ENCODE measurements at places on chromosomes 1 and 21.
A peak's percentile ranks its signal among the peaks of the same experiment; 100 is the strongest.

DNA sequence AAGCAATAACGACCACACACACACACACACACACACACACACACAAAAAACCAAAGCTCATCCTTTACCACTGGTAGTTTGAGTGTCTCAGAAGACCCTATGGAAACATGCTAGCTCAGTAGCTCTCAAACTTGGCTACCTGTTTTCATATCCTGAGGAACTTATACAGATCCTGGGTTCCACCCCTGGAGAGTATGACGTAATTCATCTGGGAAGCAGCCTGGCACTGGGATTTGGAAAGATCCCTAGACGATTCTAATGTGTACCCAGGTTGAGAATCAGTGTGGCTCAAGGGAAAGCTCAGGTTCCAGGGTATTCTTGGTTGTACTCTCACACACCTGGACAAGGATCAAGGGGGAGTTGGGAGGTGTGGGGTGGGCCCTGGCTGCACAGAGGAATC lies 85.9 kb downstream of the SELENOF start:
- no peak for DNase-seq

- no peak for DNase-seq
Measured at GRCh38 chr1:193419295-193419694, 232.9 kb upstream of the B3GALT2 start.

DNA sequence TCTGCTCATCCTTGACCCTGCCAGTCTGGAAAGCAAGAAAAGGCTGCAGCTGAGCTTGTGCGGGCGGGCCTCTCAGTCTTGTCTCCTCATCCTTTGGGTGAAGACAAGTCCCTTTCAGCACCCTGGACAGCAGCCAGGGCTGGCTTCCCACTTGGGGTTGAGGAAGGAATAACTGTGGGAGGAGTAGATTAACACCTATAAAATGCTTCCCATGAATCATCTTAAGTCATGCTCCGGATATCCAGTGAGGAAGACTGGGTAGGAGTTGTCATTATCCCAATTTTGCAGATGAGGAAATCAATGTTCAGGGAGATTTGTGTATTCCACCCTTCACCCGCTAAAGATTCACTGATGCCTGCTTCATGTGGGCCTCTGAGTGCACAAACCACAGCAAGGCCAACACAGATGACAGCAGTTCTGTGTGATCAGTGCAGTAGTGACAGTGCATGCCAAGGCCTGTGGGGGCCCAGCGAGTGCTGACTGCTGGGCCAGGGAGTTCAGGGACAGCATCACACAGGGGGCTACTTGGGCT lies 20.1 kb upstream of the COL16A1 start:
- DNase-seq = peak; percentile 67

DNA sequence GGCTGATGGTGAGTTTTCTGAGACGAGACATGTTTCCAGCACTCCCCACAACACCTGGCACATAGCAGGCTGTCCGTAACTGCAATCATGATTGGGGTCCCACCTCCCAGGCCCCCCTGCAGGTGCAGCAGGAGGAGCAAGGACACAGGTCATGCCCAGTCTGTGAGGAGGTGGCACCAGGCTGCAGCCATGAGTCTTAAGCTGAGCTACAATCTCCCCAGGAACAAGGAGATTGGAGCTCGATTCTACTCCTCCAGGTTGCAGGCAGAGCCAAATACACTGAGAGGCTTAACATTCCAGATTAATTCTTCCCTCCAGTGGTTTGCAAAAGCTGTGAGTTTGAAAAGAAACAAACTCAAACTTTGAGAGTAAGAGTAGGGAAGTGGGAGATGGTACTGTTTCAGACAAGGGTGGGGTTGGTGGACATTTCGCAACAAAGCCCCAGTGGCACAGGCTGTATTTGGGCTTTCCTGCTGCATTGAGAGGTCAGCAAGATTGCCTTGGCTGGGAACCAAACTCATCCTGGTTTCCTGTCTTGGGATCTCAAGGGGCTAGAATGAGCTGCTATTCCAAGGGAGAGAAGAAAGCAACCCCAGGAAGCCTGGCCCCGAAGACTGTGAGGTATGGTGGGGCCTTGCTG lies 64.8 kb upstream of the GALNT2 start:
- no peak for DNase-seq

DNA sequence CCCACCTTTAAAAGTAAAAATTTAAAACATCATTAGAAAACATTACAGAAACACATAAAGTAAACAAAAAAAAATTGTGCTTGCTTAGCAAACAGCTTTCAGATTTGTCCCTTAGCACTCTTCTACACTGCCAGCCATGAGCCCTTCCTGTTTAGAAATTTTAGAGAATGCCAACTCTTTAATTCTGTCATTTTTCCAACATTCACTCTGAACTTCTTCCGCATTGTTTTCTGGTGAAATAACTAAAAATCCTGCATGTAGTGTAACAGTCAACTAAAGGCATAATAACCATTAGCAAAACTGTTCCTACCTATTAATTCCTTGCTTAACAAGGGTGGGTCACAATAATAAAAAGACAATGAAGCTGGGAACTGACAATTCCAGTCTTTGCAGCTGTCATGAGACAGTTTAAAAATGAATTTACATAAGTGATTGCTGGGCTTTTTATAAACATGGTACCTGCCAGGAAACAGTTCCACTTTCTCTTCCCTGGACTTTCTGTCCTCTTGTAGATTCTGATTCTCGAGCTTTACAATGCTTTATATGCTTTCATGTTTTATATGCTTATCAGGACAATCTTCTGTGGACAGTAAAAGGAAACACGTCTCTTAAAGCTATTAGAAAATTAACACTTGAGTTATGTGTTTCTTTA lies 19.0 kb downstream of the GNG12 start:
- DNase-seq = no peak

- DNase-seq = peak; percentile 39
Measured at GRCh38 chr1:93447481-93448291, at the start of gene FNBP1L. TSS of gene FNBP1L (plus strand) at chr1:93448118. CDS start at chr1:93448282, 164 bp downstream.

GRCh38 chr1:55584526-55585401 lies 369.6 kb upstream of the USP24 start:
- no peak for DNase-seq

DNA sequence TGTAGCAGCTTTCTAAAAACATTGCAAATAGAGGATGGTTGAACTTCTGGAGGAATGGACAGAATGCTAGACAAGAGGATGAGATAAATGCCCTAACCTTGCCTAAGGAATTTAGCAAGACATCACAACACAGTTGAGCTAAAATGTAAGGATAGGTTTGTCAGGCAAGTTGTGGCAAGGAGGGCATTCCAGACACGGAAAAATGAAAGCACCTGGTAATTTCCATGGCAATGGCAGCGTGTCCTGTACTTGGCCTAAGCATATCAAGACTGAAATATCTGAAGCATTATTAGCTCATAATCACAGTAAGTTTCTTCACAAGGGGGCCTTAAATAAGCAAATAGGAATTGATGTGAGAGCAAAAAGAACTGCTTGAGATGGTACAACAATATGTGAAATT lies 105.1 kb upstream of the USP25 start:
- DNase-seq = no peak

- DNase-seq = no peak
Measured at GRCh38 chr1:151277249-151277648, 4.8 kb upstream of the ZNF687 start.

- DNase-seq = no peak
Measured at GRCh38 chr1:78054972-78055371, 9.2 kb downstream of the GIPC2 start.

DNA sequence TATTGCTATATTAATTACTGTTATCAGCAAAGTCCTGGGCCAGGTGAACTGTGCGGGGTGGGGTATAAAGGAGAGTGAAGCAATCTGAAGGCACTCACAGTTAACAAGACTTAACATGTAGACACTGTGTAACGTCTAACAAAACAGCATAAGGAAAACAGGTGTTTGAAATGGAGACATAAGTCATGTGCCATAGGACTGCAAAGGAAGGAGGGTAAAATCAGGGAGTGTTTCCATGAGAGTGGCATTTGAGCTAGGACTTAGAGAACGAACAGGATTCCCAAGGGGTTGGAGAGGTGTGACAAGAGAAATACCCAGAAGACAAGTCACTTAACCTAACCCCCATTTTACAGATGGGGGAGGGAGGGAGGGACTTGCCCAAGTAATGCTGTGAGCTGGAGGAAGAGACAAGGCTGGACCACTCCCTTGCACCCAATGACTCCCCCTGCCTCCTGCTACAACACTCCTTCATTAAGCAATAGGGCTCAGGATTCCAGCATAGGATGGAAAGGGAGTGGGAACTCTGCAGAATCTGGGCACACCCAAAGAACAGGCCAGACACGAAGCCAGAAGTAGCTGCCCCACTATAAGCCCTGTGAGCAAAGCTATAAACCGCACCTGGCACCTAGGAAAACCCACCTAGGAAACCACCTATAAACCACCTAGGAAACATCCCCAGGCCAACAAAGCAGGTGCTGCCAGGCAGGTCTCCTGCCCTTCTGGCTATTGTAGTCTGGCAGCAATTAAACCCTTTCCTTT lies 6.6 kb downstream of the PEF1 start:
- no peak for DNase-seq

GRCh38 chr1:62424411-62424810 lies 12.4 kb upstream of the USP1 start:
- DNase-seq = no peak

DNA sequence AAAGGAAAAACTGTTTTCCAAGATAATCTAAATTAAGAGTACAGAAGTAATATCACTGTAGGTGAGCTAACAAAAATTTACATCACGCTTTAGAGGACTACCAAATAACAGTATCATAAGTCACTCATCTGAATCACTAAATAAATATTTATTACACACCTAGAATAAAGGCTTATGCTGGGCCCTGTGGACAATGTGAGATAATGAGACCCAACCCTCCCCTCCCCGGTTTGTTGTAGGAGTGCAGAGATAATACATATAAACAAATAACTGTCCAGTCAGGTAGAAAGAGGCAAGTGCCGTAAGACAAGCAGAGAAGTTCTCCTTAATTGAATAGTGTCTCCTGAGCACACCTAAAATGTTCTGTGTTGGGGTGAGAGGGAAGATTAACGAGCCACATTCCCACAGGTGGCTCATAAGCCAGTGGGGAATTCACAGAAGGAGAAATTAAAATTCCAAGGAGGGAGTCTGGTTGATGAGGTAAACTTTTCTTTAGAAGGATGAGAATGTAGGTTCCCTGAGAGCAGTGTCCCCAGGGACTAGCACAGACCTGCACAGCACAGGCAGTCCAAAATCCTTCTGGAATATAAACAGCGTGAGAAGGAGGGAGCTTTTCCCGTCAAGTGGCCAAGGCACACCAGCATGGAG lies 241.4 kb downstream of the NFIA start:
- no peak for DNase-seq

DNA sequence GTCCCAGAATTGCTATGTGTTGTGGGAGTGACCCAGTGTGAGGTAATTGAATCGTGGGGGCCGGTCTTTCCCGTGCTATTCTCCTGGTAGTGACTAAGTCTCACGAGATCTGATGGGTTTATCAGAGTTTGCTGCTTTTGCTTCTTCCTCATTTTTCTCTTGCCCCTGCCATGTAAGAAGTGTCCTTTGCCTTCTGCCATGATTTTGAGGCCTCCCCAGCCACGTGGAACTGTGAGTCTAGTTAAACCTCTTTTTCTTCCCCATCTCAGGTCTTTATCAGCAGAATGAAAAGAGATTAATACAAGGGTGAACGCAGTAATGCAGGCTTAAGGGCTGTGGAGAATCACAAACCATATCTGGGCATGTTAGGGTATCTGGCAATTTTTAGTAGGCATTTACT lies 624.0 kb downstream of the USP25 start:
- no peak for DNase-seq

- no peak for DNase-seq
Measured at GRCh38 chr1:94737124-94737998, 82.8 kb upstream of the SLC44A3 start.

GRCh38 chr1:245052258-245052657 lies 102.5 kb upstream of the KIF26B start:
- DNase-seq = no peak

DNA sequence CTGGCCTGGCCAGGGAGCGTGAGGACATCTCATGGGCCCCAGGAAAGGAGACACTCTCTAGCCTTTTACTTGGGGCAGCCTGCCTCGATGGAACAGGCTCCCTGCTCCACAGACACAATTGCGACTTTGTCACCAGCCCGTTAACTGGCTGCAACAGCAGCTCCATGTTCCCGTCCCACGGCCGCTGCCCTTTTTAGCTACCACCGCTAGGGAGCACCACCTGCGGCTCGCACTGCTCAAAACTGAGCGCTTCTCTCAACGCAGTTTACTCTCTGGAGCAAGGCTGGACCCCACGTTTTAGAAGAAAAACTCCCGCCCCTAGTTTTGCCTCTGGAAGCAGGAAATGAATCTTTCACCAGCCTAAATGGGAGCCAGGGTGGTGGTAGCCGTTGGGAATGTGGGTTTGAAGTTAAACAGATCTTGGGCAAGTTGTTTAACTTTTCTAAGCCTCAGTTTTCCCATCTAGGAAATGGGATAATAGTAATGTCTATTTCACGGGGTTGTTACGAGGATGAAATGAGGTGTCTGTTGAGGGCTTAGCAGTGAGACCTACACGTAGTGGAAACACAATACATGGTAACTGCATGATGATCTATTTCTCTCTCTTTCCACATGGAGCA lies 3.5 kb upstream of the LRRC38 start:
- DNase-seq = no peak

DNA sequence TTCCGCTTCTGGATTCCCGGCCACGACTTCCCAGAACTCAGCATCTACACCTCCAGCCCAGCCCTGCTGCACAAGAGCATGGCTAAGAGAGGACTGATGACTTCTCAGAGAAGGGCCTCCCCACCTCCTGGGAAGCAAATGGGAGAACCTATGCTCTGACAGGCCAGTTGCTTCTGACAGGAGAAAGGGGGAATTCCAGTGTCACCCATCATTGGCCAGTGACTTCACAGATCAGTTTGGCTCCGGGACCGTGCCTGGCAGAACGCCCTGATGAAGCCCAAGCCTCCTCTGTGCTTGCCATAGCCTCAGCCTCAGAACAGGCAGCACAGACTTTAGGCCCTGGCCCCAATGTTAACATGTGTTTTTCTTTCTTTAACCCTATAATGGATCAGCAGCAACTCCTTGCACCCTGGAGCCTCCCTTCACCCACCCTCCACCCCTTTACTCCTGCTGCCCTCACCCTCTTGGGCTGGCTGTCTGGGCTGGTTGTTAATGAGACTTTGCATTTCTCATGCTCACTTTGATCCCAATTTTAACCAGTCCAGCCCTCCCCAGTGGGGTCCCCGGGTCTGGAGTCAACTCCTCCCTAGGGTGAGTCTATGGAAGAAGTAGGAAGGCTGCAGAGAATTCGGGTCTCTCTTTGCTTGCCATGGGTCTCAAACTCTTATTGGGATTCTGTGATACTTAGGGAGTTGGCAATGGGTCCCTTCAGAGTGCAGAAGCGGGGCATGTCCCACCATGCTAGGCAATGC lies 42.7 kb upstream of the SLC30A1 start:
- no peak for DNase-seq

- no peak for DNase-seq
Measured at GRCh38 chr1:176479971-176480370, 17.0 kb downstream of the PAPPA2 start.

- no peak for DNase-seq
Measured at GRCh38 chr1:205677167-205677566, 3.1 kb downstream of the SLC45A3 start.

GRCh38 chr1:110234691-110235090 lies 24.6 kb downstream of the KCNC4 start:
- no peak for DNase-seq
